ENCODE measurements at places on chromosomes 13 and 19. TPM values are rescaled to one million over a fixed set of nuclear protein-coding genes. Genes with fewer than 3 reads are reported as not detected.

The ZNF625 gene
- 1.6 TPM for total RNA-seq

- no peaks in the 10 kb centered on the region for H3K27me3 ChIP-seq
- H3K36me3 ChIP-seq = no peaks in the 10 kb centered on the region
- H3K4me3 ChIP-seq = no peak overlapping the region
- no peaks in the 10 kb centered on the region for H3K4me1 ChIP-seq
- no peak for DNase-seq
Observed at GRCh38 chr13:22200440-22200839, 529.6 kb downstream of the FGF9 start.

GRCh38 chr13:23751195-23751594, 138.0 kb downstream of the MIPEP start:
- peaks cover 3% of the 10 kb centered on the region for H3K4me1 ChIP-seq
- H3K27me3 ChIP-seq = no peaks in the 10 kb centered on the region
- DNase-seq = no peak
- H3K4me3 ChIP-seq = no peak overlapping the region

GRCh38 chr13:106796280-106797047, 228.5 kb upstream of the ARGLU1 start:
- no peak for DNase-seq
- no peaks in the 10 kb centered on the region for H3K4me1 ChIP-seq
- peaks cover 5% of the 10 kb centered on the region for H3K27me3 ChIP-seq
- H3K4me3 ChIP-seq = no peak overlapping the region

DNA sequence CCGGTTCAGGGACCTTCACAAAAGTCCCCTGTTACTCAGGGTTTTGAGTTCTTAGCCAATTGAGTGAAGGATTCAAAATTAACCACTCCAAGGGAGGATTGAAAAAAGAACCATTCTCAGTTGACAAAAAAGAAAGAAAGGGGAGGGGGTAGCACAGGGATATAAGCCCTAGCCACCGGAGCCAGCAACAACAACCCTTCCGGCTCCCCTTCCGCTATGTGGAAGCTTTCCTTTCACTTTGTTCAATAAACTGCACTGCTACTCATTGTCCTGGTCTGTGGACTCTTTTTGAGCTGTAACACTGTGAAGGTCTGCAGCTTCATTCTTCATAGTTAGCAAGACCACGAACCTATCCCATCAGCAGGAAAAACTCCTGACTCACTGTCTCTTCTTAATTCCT, 1488.1 kb upstream of the PRR20A start:
- H3K4me3 ChIP-seq = no peak overlapping the region
- no peak for DNase-seq
- no peaks in the 10 kb centered on the region for H3K27me3 ChIP-seq

The FFAR2 gene
- not detected for total RNA-seq

- H3K27ac ChIP-seq = no peak overlapping the region
- no peaks in the 10 kb centered on the region for H3K27me3 ChIP-seq
- no peak overlapping the region for H3K4me3 ChIP-seq
- no peak for DNase-seq
- H3K4me1 ChIP-seq = peaks cover 4% of the 10 kb centered on the region
Observed at GRCh38 chr19:48452289-48453190, 2.8 kb upstream of the KCNJ14 start.

The EHD2 gene
- 0.70 TPM for total RNA-seq

DNA sequence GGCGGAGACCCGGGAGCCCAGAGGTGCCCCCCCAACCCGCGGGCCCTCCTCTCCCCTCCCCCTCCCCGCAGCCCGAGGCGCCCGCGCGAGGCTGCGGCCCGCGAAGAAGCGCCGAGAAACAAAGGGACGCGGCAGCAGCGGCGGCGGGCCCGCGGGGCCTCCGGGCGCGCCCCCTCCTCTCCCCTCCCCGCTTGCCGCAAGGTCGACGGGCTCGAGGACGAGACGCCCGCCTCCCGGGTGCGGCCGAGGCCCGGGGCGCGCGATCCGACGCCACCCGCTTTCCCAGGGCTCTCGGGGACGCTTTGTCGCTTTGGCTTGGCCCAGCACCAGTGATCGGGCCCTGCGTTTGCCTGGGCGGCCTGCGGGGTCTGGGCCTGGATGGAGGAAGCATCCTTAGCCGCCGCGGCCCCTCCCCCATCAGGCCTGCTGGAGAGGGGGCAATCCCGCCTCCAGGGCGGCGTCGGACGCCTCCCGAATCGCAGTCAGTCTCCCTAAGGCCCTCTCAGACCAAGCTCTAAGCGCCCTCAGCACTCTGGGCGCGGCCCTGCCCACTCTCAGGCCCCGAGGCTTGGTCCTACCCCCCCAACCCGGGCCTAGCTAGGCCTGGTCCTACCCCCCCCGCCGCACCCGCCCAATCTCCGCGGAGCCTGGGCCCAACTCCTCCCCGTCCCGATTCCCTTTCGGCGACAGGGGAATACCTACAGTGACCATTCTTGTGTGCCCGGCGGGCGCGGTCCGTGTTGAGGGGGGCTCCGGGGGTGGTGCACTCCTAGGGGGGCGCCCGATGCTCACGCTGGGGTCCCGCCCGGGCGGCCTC, 740 bp downstream of the ELAVL3 start:
- H3K36me3 ChIP-seq = peaks cover 3% of the 10 kb centered on the region
- peaks cover 6% of the 10 kb centered on the region for H3K4me1 ChIP-seq
- no peak for DNase-seq
- no peak overlapping the region for H3K27ac ChIP-seq

DNA sequence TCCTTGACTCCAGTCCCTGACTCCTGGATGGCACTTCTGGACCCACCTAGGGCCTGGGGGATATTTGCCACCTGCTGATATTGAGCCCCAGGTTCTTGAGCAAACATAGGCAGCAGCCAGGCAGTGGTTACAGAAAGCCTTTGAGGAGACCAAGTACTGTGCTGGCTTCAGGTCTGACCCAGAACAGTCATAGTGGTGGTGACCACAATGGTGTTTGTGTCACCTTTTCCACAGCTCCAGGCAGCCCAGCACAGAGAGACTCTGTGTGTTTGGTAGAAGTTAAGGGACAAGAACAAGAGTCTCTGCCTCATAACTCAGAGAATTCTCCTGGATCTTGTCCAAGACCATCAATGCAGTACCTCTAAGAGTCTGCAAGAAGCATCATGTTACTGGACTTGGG, 14.6 kb upstream of the CLC start:
- no peaks in the 10 kb centered on the region for H3K36me3 ChIP-seq
- H3K27me3 ChIP-seq = peaks cover 22% of the 10 kb centered on the region
- H3K4me3 ChIP-seq = no peak overlapping the region

DNA sequence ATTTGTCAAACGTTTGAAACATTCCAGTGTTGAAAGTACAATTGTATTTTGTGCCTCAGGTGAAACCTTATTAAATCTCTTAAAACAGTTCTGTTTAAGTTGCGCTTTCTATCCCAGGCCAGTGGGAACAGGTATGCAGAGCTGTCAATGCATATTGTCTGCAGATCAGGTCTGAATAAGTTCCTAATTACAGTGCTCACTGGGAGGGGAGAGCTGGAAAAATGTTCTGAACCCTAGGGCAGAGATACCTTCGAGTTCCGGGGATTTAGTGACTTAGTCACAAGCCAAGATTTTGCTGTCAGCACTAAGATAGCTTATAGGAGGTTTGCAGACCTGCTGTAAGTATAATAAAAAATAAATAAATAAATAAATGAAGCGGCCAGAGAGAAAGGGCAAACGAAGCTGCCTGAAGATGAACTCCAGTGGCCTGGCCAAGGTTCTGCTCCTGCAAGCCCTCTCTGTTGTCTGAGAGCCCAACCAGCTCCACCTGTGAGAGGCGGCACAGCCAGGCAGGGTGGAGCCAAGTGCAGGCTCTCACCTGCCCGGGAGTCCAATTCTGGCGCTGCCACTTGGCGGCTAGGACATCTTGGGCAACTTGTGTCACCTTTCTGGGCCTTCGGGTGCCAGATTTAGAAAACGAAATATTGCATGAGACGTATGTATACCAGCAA, 97.9 kb upstream of the SLC7A1 start:
- peaks cover 22% of the 10 kb centered on the region for H3K27me3 ChIP-seq
- no peak overlapping the region for H3K4me3 ChIP-seq
- no peaks in the 10 kb centered on the region for H3K4me1 ChIP-seq
- no peak for DNase-seq
- no peak overlapping the region for H3K27ac ChIP-seq

DNA sequence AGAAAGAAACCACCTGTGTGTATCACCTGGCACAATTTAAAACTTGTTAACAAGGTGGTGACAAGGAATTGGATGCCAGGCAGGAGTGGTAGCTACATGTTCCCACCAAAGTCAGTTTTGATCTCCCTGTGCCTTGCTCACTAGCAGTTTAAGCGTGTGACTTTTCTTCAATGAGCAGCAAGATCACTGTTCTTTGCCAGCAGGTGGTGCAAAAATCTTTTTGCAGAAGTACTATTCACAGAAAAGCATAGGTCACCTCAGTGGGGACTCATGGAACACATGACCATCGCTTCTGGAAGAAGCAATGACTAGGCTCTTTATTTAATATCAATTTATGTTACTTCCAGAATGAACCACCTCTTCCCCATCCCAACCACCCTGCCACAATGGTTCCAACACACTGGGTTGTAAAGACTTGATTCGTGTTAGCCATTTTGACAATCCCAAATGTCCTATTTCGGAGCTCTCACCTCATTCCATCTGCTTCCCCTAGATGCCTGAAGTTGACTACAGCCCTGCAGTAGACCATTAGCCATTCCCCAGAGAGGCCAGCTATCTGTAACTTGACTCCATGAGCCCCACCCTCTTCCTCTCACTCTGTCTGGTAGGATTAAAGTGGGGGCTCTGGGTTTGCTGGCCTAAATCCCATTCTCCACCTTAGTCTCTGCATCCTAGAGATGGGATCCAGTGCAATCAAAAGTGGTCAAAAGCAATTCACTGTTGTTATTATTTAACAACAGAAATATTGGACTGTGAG, 59.1 kb upstream of the TNFRSF19 start:
- peaks cover 10% of the 10 kb centered on the region for H3K27me3 ChIP-seq
- H3K27ac ChIP-seq = no peak overlapping the region
- no peak for DNase-seq
- H3K4me1 ChIP-seq = no peaks in the 10 kb centered on the region
- H3K36me3 ChIP-seq = no peaks in the 10 kb centered on the region

- H3K4me3 ChIP-seq = no peak overlapping the region
- no peaks in the 10 kb centered on the region for H3K27me3 ChIP-seq
- DNase-seq = no peak
- H3K36me3 ChIP-seq = no peaks in the 10 kb centered on the region
- H3K27ac ChIP-seq = no peak overlapping the region
Observed at GRCh38 chr19:51535535-51535934, 4.1 kb upstream of the SIGLEC6 start.

- H3K27me3 ChIP-seq = no peaks in the 10 kb centered on the region
- peaks cover 97% of the 10 kb centered on the region for H3K4me1 ChIP-seq
- no peak for DNase-seq
Observed at GRCh38 chr19:13171146-13171545, 20.9 kb downstream of the IER2 start.

DNA sequence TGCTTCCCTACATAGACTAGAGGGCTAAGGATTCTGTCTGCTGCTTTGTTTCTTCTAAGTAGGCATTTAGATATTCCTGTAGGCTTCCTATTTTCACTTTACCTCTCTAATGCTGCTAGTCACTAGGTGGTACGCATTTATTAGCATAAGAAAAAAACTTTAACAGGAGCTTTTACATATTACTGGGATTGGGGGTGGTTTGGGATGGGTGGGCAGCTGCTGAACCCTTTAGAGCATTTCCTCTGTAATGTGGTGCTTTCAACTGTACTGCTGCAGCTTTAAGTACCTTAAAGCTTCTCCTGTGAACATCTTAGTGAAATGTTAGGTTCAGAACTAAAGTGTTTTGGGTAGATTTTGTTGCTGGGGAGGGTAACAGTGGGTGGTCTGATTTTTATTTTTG, 92.6 kb downstream of the ZNF486 start:
- no peaks in the 10 kb centered on the region for H3K36me3 ChIP-seq
- no peak for DNase-seq
- peaks cover 6% of the 10 kb centered on the region for H3K27me3 ChIP-seq
- no peak overlapping the region for H3K4me3 ChIP-seq
- no peak overlapping the region for H3K27ac ChIP-seq
- H3K4me1 ChIP-seq = no peaks in the 10 kb centered on the region

- peaks cover 9% of the 10 kb centered on the region for H3K4me1 ChIP-seq
- DNase-seq = no peak
- no peak overlapping the region for H3K4me3 ChIP-seq
Observed at GRCh38 chr19:46365561-46365960, 18.7 kb downstream of the PPP5C start.

GRCh38 chr19:38182536-38183210, 41.3 kb downstream of the DPF1 start:
- H3K36me3 ChIP-seq = peaks cover 12% of the 10 kb centered on the region
- H3K27ac ChIP-seq = no peak overlapping the region
- no peak for DNase-seq
- no peak overlapping the region for H3K4me3 ChIP-seq
- no peaks in the 10 kb centered on the region for H3K27me3 ChIP-seq

- H3K27me3 ChIP-seq = peaks cover 10% of the 10 kb centered on the region
- no peak overlapping the region for H3K27ac ChIP-seq
- H3K36me3 ChIP-seq = no peaks in the 10 kb centered on the region
- no peak for DNase-seq
- H3K4me1 ChIP-seq = no peaks in the 10 kb centered on the region
Observed at GRCh38 chr13:98284679-98285078, 107.6 kb upstream of the RNF113B start.

The FUT1 gene
- 0.23 TPM for total RNA-seq

GRCh38 chr13:26600343-26600742, 42.9 kb downstream of the WASF3 start:
- H3K36me3 ChIP-seq = no peaks in the 10 kb centered on the region
- H3K27me3 ChIP-seq = peaks cover 4% of the 10 kb centered on the region
- DNase-seq = no peak
- no peak overlapping the region for H3K27ac ChIP-seq
- no peaks in the 10 kb centered on the region for H3K4me1 ChIP-seq

DNA sequence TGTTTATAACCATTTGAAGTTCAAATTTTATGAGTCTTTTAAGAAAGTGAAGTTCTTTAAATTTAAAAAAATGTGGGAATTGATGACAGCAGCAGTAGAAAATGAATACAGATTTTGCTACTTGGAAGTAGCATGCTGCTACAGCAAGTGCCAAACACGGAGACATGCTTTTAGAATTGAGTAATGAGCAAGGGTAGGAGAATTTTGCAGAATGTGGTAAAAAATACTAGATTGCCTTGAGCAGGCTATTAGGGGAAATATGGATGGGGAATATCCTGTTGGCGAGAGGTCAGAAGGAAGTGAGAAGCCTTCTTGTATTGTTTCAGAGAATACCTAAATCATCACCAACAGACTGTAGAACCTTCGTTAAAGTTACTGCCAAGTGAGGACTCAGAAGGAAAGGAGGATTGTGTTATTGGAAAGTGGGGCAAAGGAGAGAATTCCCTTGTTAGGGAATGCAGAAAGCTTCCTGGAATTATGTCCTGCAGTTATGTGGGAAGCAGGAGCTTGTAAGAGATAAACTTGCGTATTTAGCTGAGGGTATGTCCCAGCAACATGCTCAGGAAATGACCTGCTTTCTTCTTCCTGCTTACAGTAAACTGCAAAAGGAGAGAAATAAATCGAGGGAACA, 32.4 kb upstream of the OXGR1 start:
- no peaks in the 10 kb centered on the region for H3K36me3 ChIP-seq
- no peak for DNase-seq
- H3K27me3 ChIP-seq = no peaks in the 10 kb centered on the region
- H3K27ac ChIP-seq = no peak overlapping the region
- no peak overlapping the region for H3K4me3 ChIP-seq
